ENCODE measurements at places on chromosomes 4 and X. TPM values are rescaled to one million over a fixed set of nuclear protein-coding genes. Genes with fewer than 3 reads are reported as not detected.

GRCh38 chrX:64885850-64886249 is 90.4 kb downstream of the ZC4H2 start:
- no peaks in the 10 kb centered on the region for H3K4me1 ChIP-seq
- H3K4me3 ChIP-seq = no peak overlapping the region
- H3K36me3 ChIP-seq = no peaks in the 10 kb centered on the region
- H3K27me3 ChIP-seq = no peaks in the 10 kb centered on the region

UGT2B15 gene
- total RNA-seq = not detected

- H3K27ac ChIP-seq = peak overlapping the region; percentile 48
- peak; percentile 60 for DNase-seq
- no peak overlapping the region for H3K4me3 ChIP-seq
- peaks cover 4% of the 10 kb centered on the region for H3K36me3 ChIP-seq
- H3K4me1 ChIP-seq = peaks cover 17% of the 10 kb centered on the region
These were observed 118.5 kb upstream of the PABPC4L start for GRCh38 chr4:134320048-134320447.

GRCh38 chr4:125492957-125493356 is 178.2 kb downstream of the FAT4 start:
- H3K4me1 ChIP-seq = no peaks in the 10 kb centered on the region
- H3K4me3 ChIP-seq = no peak overlapping the region
- H3K36me3 ChIP-seq = peaks cover 21% of the 10 kb centered on the region
- H3K27me3 ChIP-seq = peaks cover 1% of the 10 kb centered on the region
- DNase-seq = no peak
- no peak overlapping the region for H3K27ac ChIP-seq

SPANXD gene
- 2.9 TPM for total RNA-seq

GRCh38 chr4:53844551-53844950 is 219.9 kb downstream of the CHIC2 start:
- DNase-seq = no peak
- no peak overlapping the region for H3K27ac ChIP-seq
- H3K27me3 ChIP-seq = peaks cover 3% of the 10 kb centered on the region
- H3K4me1 ChIP-seq = no peaks in the 10 kb centered on the region
- no peak overlapping the region for H3K4me3 ChIP-seq
- no peaks in the 10 kb centered on the region for H3K36me3 ChIP-seq

DNA sequence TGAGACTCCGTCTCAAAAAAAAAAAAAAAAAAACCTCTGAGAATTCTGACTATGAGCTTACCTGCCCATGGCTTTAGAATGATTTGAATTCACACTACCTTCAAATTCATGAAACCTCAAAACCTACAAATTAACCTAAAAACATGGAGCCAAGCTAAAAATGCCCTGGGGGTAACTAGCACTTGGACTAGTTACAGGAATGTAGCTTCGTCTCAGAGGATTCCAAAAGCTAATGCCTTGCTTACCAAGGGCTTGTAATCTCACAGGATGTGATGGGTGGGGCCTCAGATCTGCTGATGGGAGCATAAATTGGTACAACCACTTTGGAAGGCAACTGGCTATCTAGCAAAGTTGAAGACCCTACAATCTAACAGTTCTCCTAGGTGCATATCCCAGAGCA is 79.4 kb upstream of the SPRY1 start:
- peaks cover 5% of the 10 kb centered on the region for H3K4me1 ChIP-seq
- no peak for DNase-seq
- no peaks in the 10 kb centered on the region for H3K27me3 ChIP-seq
- no peak overlapping the region for H3K4me3 ChIP-seq

DNA sequence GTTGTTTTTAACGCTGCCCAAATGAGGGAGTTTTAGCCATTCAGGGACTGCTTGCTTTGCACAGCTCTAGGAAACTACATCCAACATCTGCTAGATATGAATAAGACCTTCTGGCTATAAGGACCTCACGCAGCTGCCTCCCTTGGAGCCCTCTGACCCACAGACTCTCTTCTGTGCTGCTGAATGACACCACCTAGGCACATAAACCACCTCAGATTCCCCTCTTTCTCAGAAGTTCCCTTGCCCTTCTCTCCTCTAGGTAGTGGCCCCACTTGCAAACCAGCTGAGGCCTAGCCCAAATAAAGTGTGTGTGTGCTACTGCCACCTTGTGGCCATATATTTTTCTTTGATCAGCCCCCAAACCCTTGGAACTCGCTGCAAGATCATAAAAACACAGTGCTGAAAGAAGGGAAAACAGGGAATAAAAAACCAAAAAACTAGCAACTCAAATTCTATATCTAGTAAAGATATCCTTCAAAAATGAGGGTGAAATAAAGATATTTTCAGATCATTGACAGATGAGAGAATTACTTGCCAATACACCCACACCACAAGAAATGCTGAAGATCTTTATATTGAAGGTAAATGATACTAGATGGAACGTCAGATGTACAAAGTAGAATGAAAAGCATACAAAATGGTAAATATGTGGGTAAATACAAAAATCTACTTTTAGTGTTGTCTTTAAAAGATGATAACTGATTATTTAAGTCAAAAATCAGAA is 265.9 kb downstream of the ADAMTS3 start:
- H3K4me1 ChIP-seq = no peaks in the 10 kb centered on the region
- no peaks in the 10 kb centered on the region for H3K36me3 ChIP-seq
- no peaks in the 10 kb centered on the region for H3K27me3 ChIP-seq
- H3K27ac ChIP-seq = no peak overlapping the region

GRCh38 chr4:112431158-112431557 is 84.8 kb downstream of the NEUROG2 start:
- no peak for DNase-seq
- no peaks in the 10 kb centered on the region for H3K27me3 ChIP-seq
- peaks cover 5% of the 10 kb centered on the region for H3K36me3 ChIP-seq

GRCh38 chr4:123449780-123450179 is 53.2 kb downstream of the SPRY1 start:
- peaks cover 27% of the 10 kb centered on the region for H3K4me1 ChIP-seq
- peak; percentile 61 for DNase-seq
- no peaks in the 10 kb centered on the region for H3K27me3 ChIP-seq
- H3K36me3 ChIP-seq = no peaks in the 10 kb centered on the region
- no peak overlapping the region for H3K4me3 ChIP-seq
- no peak overlapping the region for H3K27ac ChIP-seq

GRCh38 chr4:32206756-32207155 is 1486.6 kb downstream of the PCDH7 start:
- peaks cover 4% of the 10 kb centered on the region for H3K36me3 ChIP-seq
- no peaks in the 10 kb centered on the region for H3K4me1 ChIP-seq
- no peak overlapping the region for H3K27ac ChIP-seq
- no peak overlapping the region for H3K4me3 ChIP-seq
- no peak for DNase-seq
- peaks cover 2% of the 10 kb centered on the region for H3K27me3 ChIP-seq

DNA sequence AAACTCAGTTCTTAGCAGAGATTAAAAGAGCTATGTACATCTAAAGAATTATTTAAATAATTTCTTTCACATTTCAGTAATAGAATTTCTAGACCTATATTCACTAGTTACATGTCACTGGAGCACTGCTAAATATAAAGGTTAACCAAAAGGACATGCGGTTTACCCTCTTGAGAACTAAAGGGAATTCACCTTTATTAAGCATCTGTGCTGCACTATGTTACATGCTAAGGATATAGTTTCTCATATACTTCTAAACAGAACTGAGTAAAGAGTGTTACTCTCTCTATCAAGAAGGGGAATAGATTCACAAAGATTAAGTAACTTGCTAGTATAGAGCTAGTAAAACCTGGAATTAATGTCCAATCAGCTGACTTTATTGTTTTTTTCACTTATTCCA is 7.6 kb downstream of the SPIN3 start:
- H3K27me3 ChIP-seq = no peaks in the 10 kb centered on the region
- no peak for DNase-seq
- H3K36me3 ChIP-seq = no peaks in the 10 kb centered on the region
- H3K4me3 ChIP-seq = no peak overlapping the region
- H3K27ac ChIP-seq = no peak overlapping the region
